Sigmoid colon (tissue), 7 donors: ENCODE measurements at places on chromosomes 4 and X. TPM values are rescaled to one million over a fixed set of nuclear protein-coding genes. Genes with fewer than 3 reads are reported as not detected.

The GRIPAP1 gene
- 33.3 TPM for total RNA-seq

The TMSB4X gene
- total RNA-seq: 1,233 TPM

The FRAS1 gene
- 5.4 TPM for total RNA-seq

The RPL10 gene
- 8,651 TPM for total RNA-seq

The LGI2 gene
- 1.2 TPM for total RNA-seq

The DGAT2L6 gene
- not detected for total RNA-seq

The HTATSF1 gene
- total RNA-seq: 55.3 TPM

The DSPP gene
- not detected for total RNA-seq

The GNRHR gene
- not detected for total RNA-seq

GRCh38 chr4:109985993-109986974 lies 73.6 kb downstream of the EGF start:
- H3K4me3 ChIP-seq: no peak overlapping the region
- no peak overlapping the region for H3K27ac ChIP-seq
- no peaks in the 10 kb centered on the region for H3K4me1 ChIP-seq
- H3K36me3 ChIP-seq: no peaks in the 10 kb centered on the region
- no peak for DNase-seq

DNA sequence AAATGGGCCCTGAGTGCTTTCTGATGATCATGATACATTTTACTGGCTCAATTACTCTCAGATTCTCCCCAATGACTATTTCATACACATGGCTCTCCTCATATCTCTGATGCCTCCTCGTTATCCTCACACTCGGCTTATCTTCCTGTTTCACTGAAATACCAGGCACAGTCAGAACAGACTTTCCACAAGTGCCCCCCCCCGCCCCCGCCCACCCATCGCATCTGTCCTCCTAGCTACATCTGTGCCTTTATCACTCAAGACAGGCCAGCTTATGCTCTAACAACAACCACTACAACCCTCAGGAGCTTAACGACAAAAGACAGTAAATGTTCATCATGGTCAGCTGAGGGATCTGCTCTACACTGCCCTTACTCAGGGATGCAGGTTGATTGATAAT lies 610.6 kb upstream of the DIPK2B start:
- no peaks in the 10 kb centered on the region for H3K36me3 ChIP-seq
- H3K4me1 ChIP-seq: no peaks in the 10 kb centered on the region
- H3K27ac ChIP-seq: no peak overlapping the region
- no peak overlapping the region for H3K4me3 ChIP-seq
- H3K27me3 ChIP-seq: no peaks in the 10 kb centered on the region

GRCh38 chr4:168647646-168648375 lies 151.0 kb downstream of the PALLD start:
- H3K27ac ChIP-seq: no peak overlapping the region
- no peak overlapping the region for H3K4me3 ChIP-seq
- H3K27me3 ChIP-seq: no peaks in the 10 kb centered on the region
- H3K4me1 ChIP-seq: no peaks in the 10 kb centered on the region

DNA sequence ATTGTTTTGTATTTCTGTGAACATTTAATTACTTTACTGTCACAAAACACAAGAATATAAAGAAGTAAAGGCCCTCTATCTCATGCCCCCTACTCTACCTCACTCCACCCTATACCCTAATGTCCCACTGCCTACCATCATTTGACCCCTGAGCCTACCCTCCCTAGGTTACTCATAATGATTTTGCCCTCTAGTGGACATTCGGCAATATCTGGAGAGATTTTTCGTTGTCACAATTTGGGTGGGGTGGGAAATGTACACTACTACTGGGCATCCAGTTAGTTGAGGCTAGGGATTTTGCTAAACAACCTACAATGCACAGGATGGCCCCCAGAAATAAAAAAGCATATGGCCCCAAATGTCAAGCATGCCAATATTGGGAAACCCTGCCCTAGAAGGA lies 10.2 kb downstream of the TEX13A start:
- no peak overlapping the region for H3K27ac ChIP-seq
- H3K27me3 ChIP-seq: no peaks in the 10 kb centered on the region
- H3K4me3 ChIP-seq: no peak overlapping the region
- H3K36me3 ChIP-seq: no peaks in the 10 kb centered on the region
- no peaks in the 10 kb centered on the region for H3K4me1 ChIP-seq

DNA sequence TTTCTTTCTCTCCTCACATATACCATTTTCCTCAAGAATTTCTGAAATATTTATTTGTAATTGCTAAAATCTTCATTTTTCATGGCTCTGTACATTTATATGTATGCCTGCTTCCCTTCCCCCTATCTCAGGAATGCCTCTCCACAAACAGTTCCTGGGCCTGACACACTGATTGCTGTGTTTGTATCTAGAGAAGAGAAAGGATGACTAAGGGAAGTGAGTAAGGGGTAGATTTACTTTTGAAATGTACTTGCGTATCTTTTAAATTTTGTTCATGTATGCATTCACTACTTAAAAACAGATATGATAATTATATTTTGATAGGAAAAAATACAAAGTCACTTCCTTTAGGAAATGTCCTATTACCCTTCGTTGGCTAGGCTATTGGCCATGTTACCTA lies 790.8 kb downstream of the PCDH18 start:
- H3K36me3 ChIP-seq: no peaks in the 10 kb centered on the region
- H3K4me1 ChIP-seq: no peaks in the 10 kb centered on the region
- no peak for DNase-seq
- H3K4me3 ChIP-seq: no peak overlapping the region
- H3K27ac ChIP-seq: no peak overlapping the region
- H3K27me3 ChIP-seq: no peaks in the 10 kb centered on the region

- no peaks in the 10 kb centered on the region for H3K36me3 ChIP-seq
- H3K4me1 ChIP-seq: no peaks in the 10 kb centered on the region
- H3K27ac ChIP-seq: no peak overlapping the region
- no peak overlapping the region for H3K4me3 ChIP-seq
- no peaks in the 10 kb centered on the region for H3K27me3 ChIP-seq
Measured at GRCh38 chrX:111322231-111322855, 52.1 kb upstream of the CAPN6 start.

DNA sequence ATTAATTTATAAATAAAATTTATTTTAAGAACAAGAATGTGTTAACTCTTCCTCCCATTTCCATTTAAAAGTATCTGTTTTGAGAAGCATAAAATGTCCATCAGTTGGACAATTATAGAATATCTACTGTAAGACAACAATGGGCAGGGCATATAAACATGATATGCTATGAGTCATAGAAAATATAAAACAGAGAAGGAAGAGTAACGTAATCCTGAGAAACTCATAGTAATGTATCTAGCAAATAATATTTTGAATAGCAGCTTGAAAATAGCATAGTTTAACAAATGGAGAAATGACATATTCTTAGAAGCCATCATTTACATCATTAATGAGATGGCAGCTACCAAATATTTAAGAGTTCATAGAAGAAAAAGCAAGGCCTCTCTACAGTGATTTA lies 820.3 kb upstream of the PCDH10 start:
- no peak overlapping the region for H3K27ac ChIP-seq
- DNase-seq: no peak
- H3K4me1 ChIP-seq: no peaks in the 10 kb centered on the region

- no peak for DNase-seq
- H3K36me3 ChIP-seq: no peaks in the 10 kb centered on the region
- H3K27ac ChIP-seq: no peak overlapping the region
- H3K4me3 ChIP-seq: no peak overlapping the region
Measured at GRCh38 chrX:22396408-22396807, 123.7 kb downstream of the CBLL2 start.

DNA sequence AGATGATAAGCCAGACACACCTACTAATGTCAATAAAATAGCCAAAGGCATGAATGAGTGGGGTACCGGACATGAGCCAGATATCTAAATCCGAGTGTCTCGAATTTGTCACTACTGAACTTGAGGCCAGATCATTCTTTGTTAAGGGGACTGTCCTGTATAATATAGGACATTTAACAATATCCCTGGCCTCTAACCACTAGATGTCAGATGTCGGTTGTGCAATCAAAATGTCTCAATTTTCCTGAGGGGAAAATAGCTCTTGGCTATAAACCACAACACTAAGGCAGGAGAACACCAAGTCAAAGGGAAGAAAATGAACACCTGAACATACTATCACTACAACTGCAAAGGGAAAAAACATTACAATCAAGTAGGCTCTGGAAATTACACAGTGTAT lies 154.5 kb downstream of the GPM6A start:
- H3K27ac ChIP-seq: no peak overlapping the region
- H3K4me1 ChIP-seq: no peaks in the 10 kb centered on the region
- no peak for DNase-seq
- no peaks in the 10 kb centered on the region for H3K27me3 ChIP-seq
- no peak overlapping the region for H3K4me3 ChIP-seq
- no peaks in the 10 kb centered on the region for H3K36me3 ChIP-seq

DNA sequence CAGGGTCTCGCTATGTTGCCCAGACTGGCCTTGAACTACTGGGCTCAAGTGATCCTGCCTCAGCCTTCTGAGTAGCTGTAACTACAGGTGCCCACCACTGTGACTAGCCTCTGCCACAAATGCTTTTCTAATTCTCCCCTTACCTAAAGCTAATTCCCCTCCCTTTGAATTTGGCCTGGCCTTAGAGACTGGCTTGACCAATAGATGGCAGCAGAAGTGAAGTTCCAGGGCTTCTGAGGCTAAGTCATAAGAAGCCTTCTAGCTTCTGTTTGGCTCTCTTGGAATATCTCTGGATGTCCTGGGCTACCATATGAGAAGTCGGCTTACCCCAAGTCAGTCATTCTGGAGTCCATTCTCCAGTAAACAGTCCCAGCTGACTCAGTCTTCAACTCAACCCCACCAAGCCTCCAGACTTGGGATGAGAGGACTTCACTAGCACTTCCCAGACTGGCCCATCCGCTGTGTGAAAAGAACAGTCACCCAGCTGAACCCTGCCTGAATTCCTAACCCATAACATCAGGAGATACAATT lies 61.0 kb downstream of the HPRT1 start:
- no peaks in the 10 kb centered on the region for H3K4me1 ChIP-seq
- no peaks in the 10 kb centered on the region for H3K27me3 ChIP-seq
- H3K4me3 ChIP-seq: no peak overlapping the region
- no peak overlapping the region for H3K27ac ChIP-seq

DNA sequence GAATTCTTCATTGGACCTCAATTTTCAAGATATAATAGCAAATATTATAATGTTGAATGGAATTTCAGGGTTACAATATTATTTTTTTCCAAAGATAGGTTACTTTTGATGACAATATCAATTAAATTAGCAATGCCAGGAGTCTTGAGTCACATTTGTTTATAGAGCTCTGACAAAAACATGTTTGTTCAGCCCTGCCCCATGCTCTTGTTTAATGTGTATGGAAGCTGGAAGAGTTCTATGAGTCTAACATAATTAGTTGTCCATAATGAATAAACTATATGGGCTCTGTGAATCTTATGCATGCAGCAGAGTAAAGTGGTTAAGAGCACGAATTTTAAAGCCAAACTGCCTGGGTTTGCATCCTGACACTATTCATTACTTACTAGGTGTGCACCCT lies 22.9 kb upstream of the ALB start:
- H3K4me3 ChIP-seq: no peak overlapping the region
- no peaks in the 10 kb centered on the region for H3K4me1 ChIP-seq
- no peak overlapping the region for H3K27ac ChIP-seq
- no peaks in the 10 kb centered on the region for H3K36me3 ChIP-seq

DNA sequence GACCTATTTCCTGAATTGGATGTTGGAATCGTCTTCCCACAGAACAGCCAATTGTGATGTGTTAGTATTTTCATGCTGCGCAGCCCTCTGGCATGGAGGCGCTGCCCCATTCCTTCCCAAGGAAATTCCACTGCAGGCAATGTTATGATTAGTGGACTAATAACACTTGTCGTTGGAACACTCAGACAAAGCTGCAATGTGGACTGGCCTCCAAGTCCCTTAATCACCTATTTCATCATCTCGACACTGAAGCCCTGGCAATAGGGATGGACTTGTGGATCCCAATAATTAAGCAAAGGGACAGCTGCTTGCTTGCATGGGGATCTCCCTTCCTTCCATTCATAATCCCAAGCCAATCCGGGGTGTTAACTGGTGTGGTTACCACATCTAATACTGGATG lies 78.8 kb upstream of the PLAC1 start:
- H3K27ac ChIP-seq: peak overlapping the region; percentile 40
- H3K27me3 ChIP-seq: no peaks in the 10 kb centered on the region
- H3K4me3 ChIP-seq: no peak overlapping the region
- H3K36me3 ChIP-seq: no peaks in the 10 kb centered on the region
- no peaks in the 10 kb centered on the region for H3K4me1 ChIP-seq

DNA sequence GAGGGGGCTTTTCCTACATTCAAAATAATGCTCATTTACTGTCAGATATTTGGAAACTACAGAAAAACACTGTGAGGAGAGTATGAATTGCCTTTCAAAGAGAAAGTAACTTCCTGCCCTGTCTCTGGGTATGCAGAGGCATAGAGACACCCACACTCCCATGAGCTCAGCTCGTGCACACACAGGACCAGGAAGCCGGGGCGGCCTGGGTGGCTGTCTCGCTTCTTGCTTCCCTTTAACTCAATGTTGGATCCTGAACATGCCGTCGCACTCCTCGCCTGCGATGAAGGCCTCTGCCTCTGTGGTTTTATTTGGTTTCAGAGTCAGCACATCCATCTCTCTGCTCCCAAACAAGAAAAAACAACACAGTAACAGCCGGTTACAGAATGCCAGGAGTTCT lies 40.1 kb upstream of the GPR78 start:
- peaks cover 18% of the 10 kb centered on the region for H3K4me1 ChIP-seq
- H3K27ac ChIP-seq: no peak overlapping the region
- peak; percentile 27 for DNase-seq
- no peak overlapping the region for H3K4me3 ChIP-seq

- DNase-seq: no peak
- H3K27ac ChIP-seq: no peak overlapping the region
Measured at GRCh38 chr4:61886131-61886530, 686.0 kb downstream of the ADGRL3 start.

GRCh38 chrX:39840133-39840532 lies 257.6 kb downstream of the BCOR start:
- no peaks in the 10 kb centered on the region for H3K4me1 ChIP-seq
- H3K27me3 ChIP-seq: no peaks in the 10 kb centered on the region
- H3K36me3 ChIP-seq: no peaks in the 10 kb centered on the region
- H3K27ac ChIP-seq: no peak overlapping the region

- DNase-seq: no peak
- H3K4me1 ChIP-seq: no peaks in the 10 kb centered on the region
- H3K27ac ChIP-seq: no peak overlapping the region
- H3K27me3 ChIP-seq: no peaks in the 10 kb centered on the region
- no peak overlapping the region for H3K4me3 ChIP-seq
- H3K36me3 ChIP-seq: no peaks in the 10 kb centered on the region
Measured at GRCh38 chr4:95867919-95868318, 28.0 kb downstream of the PDHA2 start.

DNA sequence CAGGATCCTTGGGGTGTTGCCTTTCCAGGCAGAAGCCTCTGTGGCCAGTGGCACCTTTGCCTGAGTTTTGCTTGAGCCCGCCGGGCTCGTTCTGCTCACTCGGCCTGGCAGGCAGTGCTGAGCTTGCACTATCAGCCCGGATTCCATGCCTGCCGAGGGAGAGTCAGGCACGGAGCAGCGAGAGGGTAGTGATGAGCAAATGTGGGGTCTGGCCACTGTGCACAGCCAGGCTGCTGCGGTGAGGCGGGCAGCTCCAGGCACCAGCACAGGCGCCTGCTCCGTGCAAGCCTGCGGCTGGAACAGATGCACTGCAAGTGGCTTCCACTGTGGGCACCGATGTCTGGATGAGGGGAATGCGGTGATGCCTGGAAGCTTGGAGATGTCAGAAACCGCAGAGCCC lies 619.2 kb downstream of the RAPGEF2 start:
- no peak overlapping the region for H3K4me3 ChIP-seq
- no peak for DNase-seq
- no peak overlapping the region for H3K27ac ChIP-seq
- peaks cover 8% of the 10 kb centered on the region for H3K4me1 ChIP-seq
- no peaks in the 10 kb centered on the region for H3K27me3 ChIP-seq

GRCh38 chr4:163535657-163536056 lies 41.2 kb downstream of the TMA16 start:
- no peaks in the 10 kb centered on the region for H3K4me1 ChIP-seq
